ENCODE measurements at places on chromosomes 1 and 21.

DNA sequence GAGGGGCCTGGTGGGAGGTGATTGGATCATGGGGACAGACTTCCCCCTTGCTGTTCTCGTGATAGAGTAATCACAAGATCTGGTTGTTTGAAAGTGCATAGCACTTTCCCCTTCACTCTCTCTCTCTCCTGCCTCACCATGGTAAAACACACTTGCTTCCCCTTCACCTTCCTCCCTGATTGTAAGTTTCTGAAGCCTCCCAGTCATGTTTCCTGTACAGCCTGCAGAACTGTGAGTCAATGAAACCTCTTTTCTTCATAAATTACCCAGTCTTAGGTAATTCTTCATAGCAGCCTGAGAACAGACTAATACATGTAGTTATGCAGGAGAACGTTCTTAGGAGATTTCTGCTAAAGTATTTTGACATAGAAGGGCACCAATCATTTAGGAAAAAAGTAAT is 59.9 kb upstream of the FBXO28 start:
- DNase-seq: no peak

DNA sequence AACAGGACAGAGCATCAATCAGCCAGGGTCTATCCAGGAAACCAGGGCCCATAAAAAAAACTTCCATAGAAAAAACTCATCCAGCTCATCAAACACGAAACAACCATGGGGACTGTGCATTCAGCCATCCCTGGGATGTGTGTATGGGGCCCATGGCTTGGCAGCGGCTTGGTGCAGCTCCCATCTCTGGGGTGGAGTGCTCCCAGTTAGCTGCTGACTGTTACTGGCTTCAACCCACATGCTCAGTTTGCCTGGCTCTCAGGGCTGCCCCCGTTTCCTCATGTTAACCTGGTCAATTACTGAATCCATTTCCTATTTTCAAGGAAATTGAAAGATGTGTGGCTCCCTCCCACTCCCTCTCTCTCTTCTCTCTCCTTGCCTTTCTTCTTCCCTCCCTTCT is 37.3 kb upstream of the STUM start:
- no peak for DNase-seq

DNA sequence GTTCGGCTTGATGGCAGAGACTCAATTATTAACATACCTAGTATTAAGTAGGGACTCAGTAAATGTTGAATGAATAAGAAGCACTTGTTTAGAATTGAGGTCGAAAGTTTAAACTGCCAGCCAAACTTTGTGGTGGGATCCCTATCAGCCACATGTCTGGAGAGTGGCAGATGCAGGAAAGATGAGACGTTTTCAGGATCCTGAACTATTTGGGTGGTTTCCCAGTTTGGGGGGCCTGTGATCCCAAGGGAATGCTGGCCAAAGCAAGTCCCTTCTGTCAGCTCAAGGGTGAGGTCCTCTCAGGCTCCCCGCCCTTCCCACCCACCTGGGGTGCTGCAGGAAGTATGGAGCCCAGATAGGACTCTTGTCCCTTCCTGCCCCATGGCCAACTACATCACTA is 38.6 kb downstream of the KCNC4 start:
- no peak for DNase-seq

- no peak for DNase-seq
These were observed 89.3 kb upstream of the EDEM3 start for GRCh38 chr1:184843732-184844495.

GRCh38 chr1:106954661-106955229 is 101.7 kb upstream of the PRMT6 start:
- no peak for DNase-seq

GRCh38 chr1:83527987-83528386 is 470.9 kb downstream of the TTLL7 start:
- DNase-seq: no peak

DNA sequence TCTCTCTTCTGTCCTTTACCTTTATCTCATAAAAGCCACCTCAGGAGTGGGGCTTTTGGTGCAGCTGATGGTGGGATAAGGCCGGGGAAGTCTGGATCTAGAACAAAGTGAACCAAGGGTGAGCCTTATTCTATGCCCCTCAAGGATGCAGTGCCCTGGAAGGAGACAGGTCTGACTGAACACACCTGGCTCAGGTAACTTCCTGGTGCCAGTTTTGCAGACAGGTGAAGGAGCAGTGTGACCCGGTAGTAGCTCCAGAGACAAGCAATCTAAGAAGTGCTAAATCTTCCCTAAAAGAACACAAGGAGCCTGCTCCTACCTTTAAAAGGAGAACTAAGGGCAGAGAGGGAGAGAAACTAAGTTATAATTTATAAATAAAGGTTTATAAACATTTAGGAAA is 2.9 kb downstream of the KCNJ15 start:
- no peak for DNase-seq

- DNase-seq: no peak
These were observed 886.7 kb downstream of the PLA2G4A start for GRCh38 chr1:187715483-187715882.

GRCh38 chr1:63112155-63112900 is 210.0 kb upstream of the FOXD3 start:
- no peak for DNase-seq

DNA sequence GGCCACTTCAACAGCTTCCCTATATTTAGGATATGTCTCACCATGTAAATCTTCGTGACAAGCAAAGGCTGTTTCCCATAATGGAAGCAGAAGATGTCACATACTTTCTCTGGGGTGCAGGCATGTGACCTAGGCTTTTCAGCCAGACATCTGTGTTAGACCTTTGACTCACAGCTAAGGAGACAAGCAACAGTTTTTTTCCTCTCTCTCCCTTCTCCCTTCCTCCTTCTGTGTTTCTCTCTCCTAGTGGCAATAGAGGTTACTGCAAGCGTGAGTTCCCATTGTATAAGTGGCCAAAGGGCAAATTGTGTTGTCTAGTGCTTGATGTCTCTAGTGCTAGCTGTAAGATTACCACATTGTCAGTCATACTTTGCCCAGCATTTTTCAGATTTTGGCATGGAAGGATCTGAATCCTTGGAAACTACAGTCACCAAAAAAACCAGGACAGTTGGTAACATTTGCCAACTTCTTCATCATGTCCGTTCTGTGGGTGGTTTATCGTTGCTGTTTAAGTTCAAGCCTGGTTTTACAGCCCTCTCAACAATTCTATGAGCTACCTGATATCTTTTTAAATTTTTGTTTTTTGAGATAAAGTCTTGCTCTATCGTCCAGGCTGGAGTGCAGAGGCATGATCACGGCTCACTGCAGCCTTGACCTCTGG is 44.4 kb upstream of the RABGAP1L start:
- no peak for DNase-seq

- DNase-seq: no peak
These were observed 189.5 kb downstream of the RASAL2 start for GRCh38 chr1:178283409-178283808.

GRCh38 chr1:238476841-238477240 is 586.1 kb upstream of the ZP4 start:
- DNase-seq: no peak

DNA sequence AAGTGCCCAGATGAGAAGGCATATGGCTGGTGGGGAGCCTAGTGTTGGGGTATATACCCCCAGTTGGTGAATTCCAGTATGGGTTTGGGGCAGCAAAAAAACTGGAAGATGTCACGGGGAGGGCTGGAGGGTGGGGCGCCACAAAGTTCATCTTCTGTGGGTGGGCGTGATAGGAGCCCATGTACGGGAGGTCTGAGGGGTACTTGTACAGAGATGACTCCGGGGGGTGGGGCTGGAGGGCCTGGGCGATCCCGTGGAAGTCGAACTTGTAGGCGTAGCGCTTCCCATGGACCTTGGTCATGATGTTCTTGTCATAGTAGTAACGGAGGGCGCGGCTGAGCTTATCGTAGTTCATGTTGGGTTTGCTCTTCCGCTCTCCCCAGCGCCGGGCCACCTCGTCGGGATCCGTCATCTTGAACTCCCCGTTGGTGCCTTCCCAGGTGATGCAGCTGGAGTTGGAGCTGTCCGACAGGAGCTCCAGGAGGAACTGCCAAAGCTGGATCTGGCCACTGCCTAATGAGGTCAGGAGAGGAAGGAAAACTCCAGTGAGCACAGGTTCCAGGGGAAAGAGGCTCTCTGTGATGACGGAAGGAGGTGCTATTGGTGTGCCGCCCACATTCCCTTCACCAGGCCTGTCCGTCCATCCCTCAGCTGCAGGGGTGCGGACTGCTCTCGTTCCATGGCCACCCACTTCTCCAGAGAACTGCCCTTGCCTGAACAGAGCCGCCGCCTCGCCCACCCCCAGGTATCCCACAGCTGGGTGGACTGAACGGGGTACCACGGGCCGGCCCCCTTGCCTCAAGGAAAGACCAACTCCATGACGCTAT is 114.7 kb downstream of the ERG start:
- DNase-seq: no peak

DNA sequence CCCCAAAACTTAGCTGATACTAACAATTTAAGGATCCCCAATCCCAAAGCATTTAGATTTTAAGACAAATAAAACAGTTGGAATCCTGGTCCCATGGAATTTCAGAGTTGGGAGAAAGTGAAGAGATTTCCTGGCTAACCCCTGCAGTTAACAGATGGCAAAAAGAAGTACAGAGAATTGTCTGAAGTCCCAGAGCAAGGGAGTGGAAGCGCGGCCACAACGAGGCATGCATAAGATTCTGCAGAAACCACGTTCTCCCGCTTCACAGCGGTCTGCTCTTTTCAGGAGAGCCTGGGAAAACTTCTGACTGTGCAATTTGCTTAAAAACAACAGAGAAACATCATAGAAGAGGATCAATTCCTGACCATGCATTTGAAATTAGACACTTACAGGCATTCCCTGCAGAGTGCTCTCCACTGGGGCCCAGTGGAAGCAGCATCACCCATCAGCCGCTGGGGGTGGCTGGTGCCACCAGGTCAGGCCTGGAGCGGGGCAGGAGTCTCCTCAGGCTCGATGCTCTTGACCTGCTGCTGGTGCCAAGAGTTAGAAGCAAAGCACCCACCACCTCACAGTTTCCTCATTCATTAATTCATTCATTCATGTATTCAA is 226.7 kb upstream of the POU3F1 start:
- DNase-seq: no peak

- no peak for DNase-seq
These were observed 3.7 kb downstream of the TRIM46 start for GRCh38 chr1:155177192-155177917.

GRCh38 chr1:59272507-59272906 is 24.4 kb upstream of the FGGY start:
- DNase-seq: no peak

DNA sequence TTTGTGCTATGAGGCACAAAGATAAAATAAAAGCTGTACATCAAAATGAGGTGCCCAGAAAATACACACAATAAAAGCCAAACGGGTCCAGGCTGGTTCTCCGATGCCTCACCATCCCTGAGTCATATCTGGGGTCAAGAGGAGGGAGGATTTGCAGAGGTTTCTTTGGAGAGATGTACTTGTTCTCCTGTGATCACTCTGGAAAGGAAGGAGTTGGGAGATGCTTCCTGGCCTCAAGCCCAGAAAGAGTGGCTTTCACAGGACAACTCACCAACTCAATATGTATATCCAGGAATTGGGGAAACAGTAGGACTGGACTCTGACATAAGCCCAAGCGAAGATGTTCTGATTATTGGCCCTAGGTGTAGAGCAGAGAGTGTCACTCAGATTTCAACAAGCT is 51.9 kb downstream of the DIPK1A start:
- no peak for DNase-seq

DNA sequence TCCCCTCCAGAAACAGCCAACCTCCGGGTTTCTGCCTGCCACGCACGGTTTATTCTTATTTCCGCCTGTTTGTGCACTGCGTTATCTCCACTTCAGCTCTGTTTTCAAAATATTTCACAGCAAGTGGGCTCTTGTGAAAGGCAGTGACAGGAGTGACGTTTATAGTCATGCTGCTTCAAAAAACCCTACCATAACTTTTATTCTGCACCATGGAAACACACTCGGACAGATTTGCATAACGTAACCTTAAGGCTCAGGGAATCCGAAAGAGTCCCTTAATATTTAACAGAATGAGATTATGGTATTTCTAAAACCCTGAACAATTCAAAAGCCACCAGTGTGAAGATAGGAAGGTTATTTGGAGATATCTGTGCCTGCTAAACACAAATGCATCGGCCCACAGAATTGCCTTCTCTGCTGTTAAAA is 782 bp upstream of the SDE2 start:
- DNase-seq: no peak

DNA sequence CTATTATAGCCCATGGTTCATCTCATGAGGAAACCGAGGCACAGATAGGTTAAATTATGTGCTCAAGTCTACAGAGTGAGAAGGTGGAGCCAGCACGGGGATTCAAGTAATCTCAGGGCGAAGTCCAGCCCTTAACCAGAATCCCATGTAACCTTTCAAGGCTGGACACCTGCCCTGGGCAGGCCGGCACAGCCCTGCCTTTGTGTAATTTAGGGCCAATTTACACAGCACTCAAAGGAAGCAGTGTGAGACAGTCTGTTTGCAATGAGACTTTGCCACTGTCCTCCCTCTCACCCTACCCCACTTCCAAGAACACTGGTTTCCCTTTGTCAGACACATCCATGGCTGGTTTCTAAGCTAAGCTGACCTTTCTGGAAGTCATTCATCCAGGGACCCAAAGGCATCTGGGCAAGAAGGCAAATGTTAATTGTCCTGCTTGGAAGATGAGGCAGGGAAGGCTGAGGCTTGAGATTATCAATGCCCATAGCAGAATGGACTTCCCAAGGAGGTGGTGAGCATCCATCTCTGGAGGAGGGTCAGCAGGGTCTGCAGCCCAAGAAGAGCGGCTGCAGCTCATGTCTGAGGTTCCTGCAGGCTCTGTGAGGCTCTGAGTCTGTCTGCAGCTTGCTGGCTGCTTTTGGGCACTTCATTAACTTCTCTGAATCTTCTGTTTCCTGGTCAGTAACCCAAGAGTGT is 159.2 kb downstream of the TRABD2B start:
- DNase-seq: no peak

All from effector CD8-positive, alpha-beta T cell (primary cell).